ENCODE measurements at places on chromosomes 16 and 17.
A peak's percentile ranks its signal among the peaks of the same experiment; 100 is the strongest.

GRCh38 chr16:30953511-30954124 is 3.9 kb upstream of the SETD1A start:
- peak; percentile 71 for DNase-seq

DNA sequence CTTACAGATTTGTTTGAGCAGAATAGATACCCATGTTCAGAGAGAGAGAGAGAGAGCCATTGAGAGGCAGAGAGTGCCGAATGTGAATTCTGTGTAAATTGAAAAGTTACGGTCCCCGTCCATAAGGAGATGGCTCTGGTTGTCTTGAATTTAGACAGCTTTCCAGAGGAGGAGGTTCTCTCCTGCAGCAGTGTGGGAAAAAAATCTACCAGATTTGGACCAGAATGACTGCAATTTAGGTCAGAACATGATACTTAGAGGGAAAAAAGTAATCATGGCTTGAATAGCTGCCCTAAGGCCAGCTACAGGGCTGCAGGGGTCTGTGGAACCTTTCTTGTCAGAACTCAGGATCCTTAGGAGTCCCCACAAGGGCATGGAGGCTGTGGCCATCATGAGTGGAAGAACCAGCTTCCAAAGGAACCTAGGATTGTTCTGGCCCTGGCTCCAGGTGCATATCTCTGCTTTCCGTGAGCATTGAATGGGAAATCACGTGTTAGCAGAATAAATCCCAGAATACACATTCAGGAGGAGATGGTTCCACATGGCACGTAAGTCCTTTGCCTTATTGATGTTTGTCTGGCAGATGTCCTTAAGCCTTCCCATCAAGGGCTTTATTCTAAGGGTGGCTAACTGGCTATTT is 13.0 kb downstream of the PITPNC1 start:
- DNase-seq, result peak; percentile 54

GRCh38 chr17:5621026-5621425 is 36.7 kb upstream of the NLRP1 start:
- DNase-seq, result no peak

GRCh38 chr16:87382023-87382785 is 1.4 kb downstream of the FBXO31 start:
- DNase-seq, result no peak

GRCh38 chr17:73045724-73046123 is 46.8 kb downstream of the SLC39A11 start:
- DNase-seq, result no peak

- peak; percentile 11 for DNase-seq
Observed at GRCh38 chr16:22887445-22887844, 73.5 kb downstream of the HS3ST2 start.

DNA sequence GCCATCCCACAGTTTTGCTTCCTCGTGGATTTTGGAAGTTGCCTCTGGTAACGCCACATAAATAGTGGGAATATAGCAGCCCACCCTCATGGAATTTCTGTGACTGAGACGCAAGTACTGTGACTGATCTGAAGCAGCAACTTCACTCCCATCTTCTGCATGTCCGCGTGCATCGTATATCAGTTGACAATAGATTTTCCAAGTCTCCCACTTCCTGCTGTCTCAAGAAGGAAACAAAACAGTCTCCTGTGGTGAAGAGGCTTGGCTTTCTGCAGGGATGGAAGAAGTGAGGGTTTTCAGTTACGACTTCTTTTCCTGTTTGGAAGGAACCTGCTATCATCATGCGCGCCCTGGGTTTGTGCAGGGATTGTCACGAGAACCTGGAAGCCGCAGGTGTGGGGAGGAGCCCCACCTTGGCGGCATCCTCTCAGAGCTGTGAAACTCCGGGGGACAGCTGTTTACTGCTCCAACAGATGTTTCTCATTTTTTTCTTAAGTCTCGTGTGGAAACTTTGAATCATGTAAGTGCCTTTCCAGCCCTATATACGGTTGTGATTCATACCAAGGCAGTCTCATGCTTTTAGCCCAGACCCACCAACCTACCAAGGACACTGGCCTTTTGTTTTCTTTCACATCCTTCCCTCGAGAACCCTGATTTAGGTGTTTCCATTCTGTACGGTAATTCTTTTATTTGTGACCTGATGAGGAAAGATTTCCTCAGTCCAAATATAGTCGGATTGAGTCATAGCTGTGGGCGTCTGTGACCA is 57.5 kb downstream of the WIPI1 start:
- no peak for DNase-seq

DNA sequence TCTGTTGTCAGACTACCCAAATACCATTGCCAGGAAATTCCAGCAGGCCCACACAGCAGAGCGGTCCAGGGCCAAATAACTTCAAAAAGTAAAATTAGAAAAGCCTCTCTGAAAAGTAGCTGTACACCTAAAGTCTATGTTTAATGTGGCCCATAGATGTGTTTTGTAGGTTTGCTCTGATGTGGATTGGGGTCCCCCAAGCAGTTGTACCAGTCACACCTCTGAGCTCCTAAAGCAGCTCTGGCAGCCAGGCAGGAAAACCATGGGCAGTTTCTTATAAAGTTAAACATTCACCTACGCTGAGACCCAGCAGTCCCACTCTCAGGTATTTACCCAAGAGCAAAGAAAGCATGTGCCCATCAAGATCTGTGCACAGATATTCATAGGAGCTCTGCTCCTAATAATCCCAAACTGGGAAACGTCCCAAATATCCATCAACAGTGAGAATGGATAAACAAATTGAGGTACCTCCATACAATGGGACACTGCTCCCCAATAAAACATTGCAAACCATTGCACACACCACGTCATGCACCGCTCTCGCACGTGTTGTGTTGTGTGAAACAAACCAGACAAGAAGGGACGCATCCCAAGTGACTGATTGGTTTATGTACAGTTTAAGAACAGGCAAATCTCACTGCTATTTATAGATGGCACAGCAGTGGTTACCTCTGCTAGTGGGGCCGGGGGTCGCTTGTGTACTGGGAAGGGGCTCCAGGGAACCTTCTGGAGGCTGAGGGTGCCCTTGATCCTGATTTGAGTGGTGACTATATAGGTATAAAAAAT is 15.8 kb upstream of the PRM1 start:
- no peak for DNase-seq

GRCh38 chr17:20948984-20949777 is 93.6 kb downstream of the USP22 start:
- no peak for DNase-seq

GRCh38 chr16:17409894-17410293 is 60.9 kb downstream of the XYLT1 start:
- no peak for DNase-seq

Data from NCI-H1092 treated with DMSO at 0.1 percent for 48 hours (cell line).